ENCODE measurements at places on chromosomes 6 and 20. TPM values are rescaled to one million over a fixed set of nuclear protein-coding genes. Genes with fewer than 3 reads are reported as not detected.

DNA sequence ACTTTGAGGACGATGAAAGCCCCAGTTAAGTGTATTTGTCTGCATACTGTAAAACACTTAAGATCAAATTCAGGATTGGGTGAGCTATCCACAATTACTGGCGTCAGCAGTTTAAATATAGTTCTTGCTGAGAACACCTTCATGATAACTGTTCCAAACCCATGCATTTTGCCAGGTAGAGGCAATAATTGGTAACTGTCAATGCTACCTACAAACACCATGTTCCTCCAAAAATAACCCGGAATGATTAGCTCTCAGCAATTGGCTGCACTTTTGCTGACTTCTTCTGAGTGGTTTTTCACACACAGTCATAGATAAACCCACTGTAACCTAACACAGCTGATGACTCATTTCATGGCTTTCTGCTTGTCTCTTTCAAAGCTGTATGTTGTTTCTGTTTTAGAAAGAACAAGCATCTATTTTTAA is 1358.6 kb upstream of the GJE1 start:
- no peak overlapping the region for H3K4me3 ChIP-seq
- H3K27me3 ChIP-seq: no peaks in the 10 kb centered on the region
- no peak overlapping the region for H3K27ac ChIP-seq
- H3K4me1 ChIP-seq: no peaks in the 10 kb centered on the region

DNA sequence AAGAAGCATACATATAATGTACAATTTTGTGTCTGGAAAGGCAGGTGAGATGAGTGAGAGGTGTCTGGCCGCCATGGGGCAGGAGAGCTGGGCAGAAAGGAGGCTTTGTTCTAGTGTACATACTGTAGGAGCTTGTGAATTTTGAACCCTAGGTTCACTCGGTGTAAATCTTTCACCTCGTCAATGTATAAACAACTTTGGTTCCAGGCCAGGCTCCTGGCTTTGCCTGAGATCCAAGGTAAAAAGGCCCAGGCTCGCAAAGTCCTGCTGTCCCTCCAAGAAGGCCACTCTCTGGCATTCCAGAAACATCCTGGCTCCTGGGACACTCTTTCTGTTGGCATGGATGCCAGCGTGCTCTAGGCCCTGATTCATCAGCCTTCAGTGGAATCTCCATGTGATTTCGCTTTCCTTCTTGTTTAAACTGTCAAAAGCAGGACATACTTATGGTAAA is 7.1 kb upstream of the SLC22A7 start:
- DNase-seq: no peak
- H3K4me3 ChIP-seq: no peak overlapping the region
- H3K27ac ChIP-seq: no peak overlapping the region
- H3K27me3 ChIP-seq: no peaks in the 10 kb centered on the region
- H3K36me3 ChIP-seq: no peaks in the 10 kb centered on the region

DNA sequence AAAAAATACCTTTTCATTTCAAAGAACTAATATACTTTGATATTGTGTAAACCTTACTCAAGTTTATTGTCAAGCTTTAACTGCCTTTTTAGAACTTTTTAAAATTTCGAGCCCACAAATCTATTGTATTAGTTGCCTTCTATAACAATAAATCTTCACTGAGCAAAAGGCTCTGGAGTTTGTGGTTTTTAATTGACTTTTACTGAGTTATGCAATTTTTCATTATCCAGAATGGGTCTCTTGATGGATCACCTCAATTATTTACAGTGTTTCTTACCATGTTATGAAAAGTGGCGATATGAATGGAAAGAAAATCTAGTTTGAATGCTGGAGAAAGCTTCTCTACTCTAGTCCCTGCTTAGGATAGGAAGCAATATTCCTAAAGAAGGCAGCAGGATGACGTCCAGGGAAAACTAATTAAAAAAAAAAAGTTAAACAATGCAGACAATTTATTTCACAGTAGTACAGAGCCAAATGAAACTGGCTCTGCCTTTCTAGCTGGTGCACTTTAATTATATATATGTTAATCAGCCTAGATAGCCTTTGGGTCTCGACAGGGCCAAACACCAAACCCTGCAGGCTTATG is 5.0 kb downstream of the ID4 start:
- no peaks in the 10 kb centered on the region for H3K4me1 ChIP-seq
- H3K27ac ChIP-seq: peak overlapping the region; percentile 45
- no peak for DNase-seq
- H3K27me3 ChIP-seq: no peaks in the 10 kb centered on the region
- no peak overlapping the region for H3K4me3 ChIP-seq
- H3K36me3 ChIP-seq: no peaks in the 10 kb centered on the region

- no peak overlapping the region for H3K27ac ChIP-seq
- H3K4me1 ChIP-seq: no peaks in the 10 kb centered on the region
- no peaks in the 10 kb centered on the region for H3K36me3 ChIP-seq
- H3K27me3 ChIP-seq: no peaks in the 10 kb centered on the region
- no peak overlapping the region for H3K4me3 ChIP-seq
These were observed 32.0 kb upstream of the SSTR4 start for GRCh38 chr20:23003077-23003635.

DNA sequence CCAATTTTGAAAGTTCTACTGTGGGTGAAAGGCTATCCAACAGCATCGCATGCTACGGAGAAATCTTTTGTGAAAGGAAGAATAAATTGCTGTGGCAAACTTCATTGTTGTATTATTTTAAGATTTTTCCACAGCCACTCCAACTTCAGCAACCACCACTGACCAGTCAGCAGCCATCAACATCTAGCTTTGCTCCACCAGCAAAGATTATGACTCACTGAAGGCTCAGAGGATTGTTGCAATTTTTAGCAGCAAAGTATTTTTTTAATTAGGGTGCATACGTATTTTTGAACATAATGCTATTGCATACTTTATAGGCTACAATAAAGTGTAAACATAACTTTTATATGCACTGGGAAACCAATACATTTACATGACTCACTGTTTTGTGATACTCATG is 493.5 kb downstream of the TFAP2A start:
- H3K27ac ChIP-seq: no peak overlapping the region
- no peak for DNase-seq
- no peaks in the 10 kb centered on the region for H3K27me3 ChIP-seq

- H3K27me3 ChIP-seq: no peaks in the 10 kb centered on the region
- peak overlapping the region; percentile 46 for H3K27ac ChIP-seq
- no peaks in the 10 kb centered on the region for H3K36me3 ChIP-seq
- H3K4me1 ChIP-seq: no peaks in the 10 kb centered on the region
- no peak for DNase-seq
These were observed 471.8 kb downstream of the COL12A1 start for GRCh38 chr6:74733830-74734620.

- no peak for DNase-seq
- no peak overlapping the region for H3K4me3 ChIP-seq
- H3K27me3 ChIP-seq: no peaks in the 10 kb centered on the region
- no peak overlapping the region for H3K27ac ChIP-seq
- H3K4me1 ChIP-seq: no peaks in the 10 kb centered on the region
- H3K36me3 ChIP-seq: no peaks in the 10 kb centered on the region
These were observed 16.5 kb downstream of the KPNA5 start for GRCh38 chr6:116697480-116697879.

- H3K36me3 ChIP-seq: no peaks in the 10 kb centered on the region
- H3K4me1 ChIP-seq: no peaks in the 10 kb centered on the region
- no peak for DNase-seq
- H3K27me3 ChIP-seq: no peaks in the 10 kb centered on the region
These were observed 769.1 kb downstream of the QKI start for GRCh38 chr6:164183556-164184123.

The KCNG1 gene
- 7.0 TPM for total RNA-seq

The MYBL2 gene
- total RNA-seq: 0.44 TPM

The SH3BGRL2 gene
- 50.9 TPM for total RNA-seq

The IBTK gene
- total RNA-seq: 41.1 TPM
